ENCODE measurements at places on chromosomes 4 and X. TPM values are rescaled to one million over a fixed set of nuclear protein-coding genes. Genes with fewer than 3 reads are reported as not detected.

GRCh38 chrX:71366674-71367256 is 608 bp downstream of the TAF1 start:
- DNase-seq: peak; percentile 21
- H3K4me3 ChIP-seq: peak overlapping the region; percentile 92
- H3K4me1 ChIP-seq: peaks cover 33% of the 10 kb centered on the region
- no peaks in the 10 kb centered on the region for H3K27me3 ChIP-seq
- peaks cover 30% of the 10 kb centered on the region for H3K36me3 ChIP-seq

DNA sequence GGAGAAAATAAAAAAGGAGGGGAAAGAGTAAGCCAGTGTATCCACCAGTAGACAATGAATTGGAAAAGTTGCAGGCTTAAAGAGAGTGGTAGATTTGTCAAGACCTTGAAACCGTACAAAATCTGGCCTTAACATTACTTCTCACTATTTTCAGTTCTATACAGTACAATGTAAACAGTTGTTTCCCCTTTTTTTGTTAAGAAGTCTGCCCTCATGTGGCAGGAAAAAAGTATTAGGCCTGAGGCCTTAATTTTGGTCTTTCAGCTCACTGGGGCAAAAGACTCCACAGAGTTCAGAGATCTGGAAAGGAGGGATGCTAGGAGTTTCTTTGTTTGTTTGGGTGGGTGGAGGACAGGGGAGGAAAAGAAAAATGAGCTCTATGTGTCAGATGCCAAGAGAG is 92.8 kb upstream of the CCDC160 start:
- H3K27me3 ChIP-seq: peaks cover 9% of the 10 kb centered on the region
- no peak for DNase-seq
- H3K4me1 ChIP-seq: peaks cover 4% of the 10 kb centered on the region
- no peak overlapping the region for H3K27ac ChIP-seq
- H3K4me3 ChIP-seq: no peak overlapping the region

The OR13H1 gene
- not detected for total RNA-seq

DNA sequence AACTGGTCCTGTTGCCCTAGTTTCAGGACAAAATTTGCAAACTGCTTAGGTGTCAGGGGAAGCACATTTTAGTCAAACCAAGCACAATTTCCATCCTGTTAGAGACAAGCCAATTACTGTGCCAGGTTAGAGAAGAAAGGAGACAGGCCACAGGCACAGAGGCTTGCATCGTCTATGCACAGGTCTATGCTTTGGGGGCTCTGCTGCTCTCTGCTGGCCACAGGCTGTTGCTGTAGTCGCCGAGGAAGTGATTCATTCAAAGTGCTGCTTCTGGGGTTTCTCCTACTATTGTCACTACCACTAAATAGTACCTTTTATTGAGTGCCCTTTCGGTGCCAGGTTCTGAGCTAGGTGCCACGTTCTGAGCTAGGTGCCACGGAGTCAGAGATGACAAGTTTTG is 45.5 kb downstream of the VGLL1 start:
- H3K36me3 ChIP-seq: no peaks in the 10 kb centered on the region
- peak overlapping the region; percentile 31 for H3K4me3 ChIP-seq
- peaks cover 39% of the 10 kb centered on the region for H3K4me1 ChIP-seq
- H3K27ac ChIP-seq: peak overlapping the region; percentile 76
- peak; percentile 80 for DNase-seq
- H3K27me3 ChIP-seq: no peaks in the 10 kb centered on the region

DNA sequence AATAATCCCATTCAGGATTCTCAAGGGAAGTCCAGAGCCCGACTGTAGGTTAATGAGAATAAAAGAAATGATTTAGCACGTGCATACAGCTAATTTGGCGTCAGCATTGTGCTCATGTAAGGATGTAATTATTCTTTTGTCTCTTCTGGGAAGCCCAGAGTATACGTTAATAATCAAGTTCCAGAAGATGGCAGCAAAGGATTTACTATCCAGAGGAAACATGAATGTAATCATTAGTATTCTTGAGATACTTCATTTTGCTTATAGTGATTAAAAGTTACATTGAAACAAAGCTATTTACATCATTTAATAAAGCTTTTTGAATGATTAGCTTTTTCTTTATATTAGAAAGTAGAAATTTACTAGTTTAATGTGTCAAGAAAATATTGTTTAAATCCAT is 27.1 kb upstream of the MAP9 start:
- no peaks in the 10 kb centered on the region for H3K4me1 ChIP-seq
- H3K36me3 ChIP-seq: no peaks in the 10 kb centered on the region
- H3K27me3 ChIP-seq: peaks cover 10% of the 10 kb centered on the region
- no peak for DNase-seq
- H3K4me3 ChIP-seq: no peak overlapping the region
- no peak overlapping the region for H3K27ac ChIP-seq

- H3K4me1 ChIP-seq: peaks cover 2% of the 10 kb centered on the region
- no peak overlapping the region for H3K27ac ChIP-seq
- H3K4me3 ChIP-seq: no peak overlapping the region
- DNase-seq: no peak
- H3K36me3 ChIP-seq: peaks cover 44% of the 10 kb centered on the region
Observed at GRCh38 chrX:150621652-150622051, 53.2 kb downstream of the MTM1 start.

- no peak for DNase-seq
- H3K27me3 ChIP-seq: no peaks in the 10 kb centered on the region
- no peak overlapping the region for H3K4me3 ChIP-seq
- H3K4me1 ChIP-seq: peaks cover 39% of the 10 kb centered on the region
- no peak overlapping the region for H3K27ac ChIP-seq
Observed at GRCh38 chr4:122633211-122633610, 12.3 kb upstream of the IL21 start.

- no peak overlapping the region for H3K27ac ChIP-seq
- no peak overlapping the region for H3K4me3 ChIP-seq
- no peak for DNase-seq
Observed at GRCh38 chrX:20128670-20129069, 12.0 kb upstream of the MAP7D2 start.

DNA sequence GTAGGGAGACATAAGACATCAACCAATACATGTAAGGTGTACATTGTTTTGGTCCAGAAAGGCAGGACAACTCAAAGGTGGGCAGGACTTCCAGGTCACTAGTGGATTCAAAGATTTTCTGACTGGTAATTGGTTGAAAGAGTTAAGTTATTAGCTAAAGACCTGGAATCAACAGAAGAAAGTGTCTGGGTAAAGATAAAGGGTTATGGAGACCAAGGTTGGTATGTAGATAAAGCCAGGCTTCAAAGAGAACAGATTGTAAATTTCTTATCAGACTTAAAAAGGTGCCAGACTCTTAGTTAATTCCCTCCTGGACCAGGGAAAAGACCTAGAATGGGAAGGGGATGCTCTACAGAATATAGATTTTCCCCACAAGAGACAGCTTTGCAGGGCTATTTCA is 28.3 kb upstream of the GAB1 start:
- peaks cover 5% of the 10 kb centered on the region for H3K27me3 ChIP-seq
- H3K36me3 ChIP-seq: no peaks in the 10 kb centered on the region
- no peaks in the 10 kb centered on the region for H3K4me1 ChIP-seq
- no peak overlapping the region for H3K4me3 ChIP-seq
- no peak for DNase-seq

DNA sequence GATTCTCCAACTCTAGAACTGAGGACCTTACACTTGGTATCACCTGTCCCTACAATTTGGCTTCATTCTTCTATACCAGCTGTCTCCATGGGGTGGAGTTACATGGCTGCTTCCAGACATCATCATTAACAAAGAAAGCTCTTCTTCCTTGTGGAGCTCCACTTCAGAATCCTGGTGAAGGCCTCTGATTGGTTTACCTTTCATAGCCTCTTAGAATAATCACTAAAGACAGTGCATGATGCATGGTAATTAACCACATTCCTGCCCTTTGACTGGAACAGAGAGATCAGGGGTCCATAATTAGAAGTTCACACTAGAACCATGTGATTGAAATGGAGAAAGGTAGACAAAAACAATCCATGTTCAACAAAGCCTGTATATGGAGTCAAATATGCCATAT is 112.6 kb upstream of the ZNF827 start:
- H3K36me3 ChIP-seq: no peaks in the 10 kb centered on the region
- H3K4me3 ChIP-seq: no peak overlapping the region
- H3K27ac ChIP-seq: no peak overlapping the region

DNA sequence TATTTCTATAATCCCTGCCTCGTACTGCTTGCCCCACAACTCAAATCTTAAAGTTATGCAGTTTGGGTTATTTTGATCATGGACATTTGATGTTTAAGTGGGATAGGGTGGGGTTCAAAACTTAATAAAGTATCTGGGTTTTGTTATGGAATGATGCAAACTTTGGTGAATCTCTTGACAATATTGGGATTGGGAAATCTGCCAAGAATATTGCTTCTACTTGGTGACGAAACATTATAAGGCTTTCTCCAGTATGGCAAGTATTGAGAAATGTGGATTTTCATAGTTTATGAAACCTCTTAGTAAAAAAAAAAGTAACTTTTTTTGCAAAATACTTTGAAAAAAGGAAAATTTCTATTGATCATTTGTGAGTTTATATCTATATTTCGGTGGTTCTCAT is 130.8 kb upstream of the SFRP2 start:
- no peaks in the 10 kb centered on the region for H3K36me3 ChIP-seq
- peaks cover 6% of the 10 kb centered on the region for H3K4me1 ChIP-seq
- no peak overlapping the region for H3K27ac ChIP-seq
- H3K27me3 ChIP-seq: peaks cover 4% of the 10 kb centered on the region
- DNase-seq: no peak

DNA sequence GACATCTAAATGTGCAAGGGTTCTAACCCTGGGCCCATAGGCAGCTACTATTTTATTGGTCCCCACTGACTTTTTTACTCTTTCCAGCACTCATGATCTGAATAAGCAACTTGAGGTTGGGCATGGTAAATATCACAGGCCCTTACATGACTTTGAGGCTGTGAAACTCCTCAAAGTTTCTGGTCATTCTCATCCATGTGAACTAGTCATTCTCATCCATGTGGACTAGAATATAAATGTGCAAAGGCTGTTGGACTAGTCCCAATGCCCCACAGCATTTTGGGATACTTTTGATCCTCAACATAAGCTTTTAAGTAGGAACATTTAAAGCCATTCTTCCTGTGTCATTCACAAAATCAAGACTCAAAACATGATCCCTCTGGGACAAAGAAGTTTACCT is 290.7 kb upstream of the PPARGC1A start:
- H3K36me3 ChIP-seq: no peaks in the 10 kb centered on the region
- no peaks in the 10 kb centered on the region for H3K4me1 ChIP-seq
- no peak overlapping the region for H3K4me3 ChIP-seq
- no peak overlapping the region for H3K27ac ChIP-seq
- DNase-seq: no peak
- H3K27me3 ChIP-seq: no peaks in the 10 kb centered on the region

DNA sequence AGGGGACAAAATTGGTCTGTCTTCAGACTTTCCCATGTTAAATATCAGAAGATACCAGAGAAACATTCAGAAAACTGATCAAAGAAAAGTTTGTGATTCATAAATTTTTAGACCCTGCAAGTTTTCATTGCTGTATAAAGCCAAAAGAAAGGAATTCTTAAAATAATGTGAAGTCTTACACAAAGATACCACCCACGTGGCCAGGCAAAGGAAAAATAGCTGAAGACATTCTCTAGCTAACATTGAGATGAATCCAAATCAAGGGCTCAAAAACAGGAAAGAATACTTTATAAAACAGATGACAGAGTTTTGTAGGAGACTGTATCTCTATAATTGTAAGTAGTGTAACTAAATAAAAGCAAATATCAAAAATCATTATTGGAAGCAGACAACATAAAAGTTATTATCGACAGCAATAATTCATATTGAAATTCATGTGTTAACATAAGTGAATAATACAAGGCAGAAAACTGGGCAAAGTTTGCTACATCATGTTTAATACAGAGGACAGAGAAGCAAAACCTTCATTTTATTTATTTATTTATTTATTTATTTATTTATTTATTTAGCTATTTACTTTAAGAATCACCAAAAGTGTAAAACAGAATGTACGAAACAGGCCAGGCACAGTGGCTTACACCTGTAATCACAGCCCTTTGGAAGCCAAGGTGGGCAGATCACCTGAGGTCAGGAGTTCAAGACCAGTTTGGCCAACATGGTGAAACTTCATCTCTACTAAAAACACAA is 204.6 kb upstream of the SLIT2 start:
- H3K36me3 ChIP-seq: no peaks in the 10 kb centered on the region
- H3K27me3 ChIP-seq: no peaks in the 10 kb centered on the region
- DNase-seq: no peak
- no peak overlapping the region for H3K4me3 ChIP-seq
- no peaks in the 10 kb centered on the region for H3K4me1 ChIP-seq
- H3K27ac ChIP-seq: no peak overlapping the region

The HSFX3 gene
- total RNA-seq: not detected

GRCh38 chrX:13014111-13015096 is 30.0 kb downstream of the FAM9C start:
- H3K27ac ChIP-seq: peak overlapping the region; percentile 84
- DNase-seq: no peak
- no peaks in the 10 kb centered on the region for H3K27me3 ChIP-seq
- no peak overlapping the region for H3K4me3 ChIP-seq
- H3K4me1 ChIP-seq: peaks cover 60% of the 10 kb centered on the region
- H3K36me3 ChIP-seq: peaks cover 6% of the 10 kb centered on the region

The CDKL2 gene
- total RNA-seq: 1.4 TPM

- DNase-seq: no peak
- no peaks in the 10 kb centered on the region for H3K27me3 ChIP-seq
- H3K4me3 ChIP-seq: no peak overlapping the region
- no peaks in the 10 kb centered on the region for H3K4me1 ChIP-seq
- H3K27ac ChIP-seq: no peak overlapping the region
Observed at GRCh38 chr4:19774690-19775256, 476.9 kb upstream of the SLIT2 start.

DNA sequence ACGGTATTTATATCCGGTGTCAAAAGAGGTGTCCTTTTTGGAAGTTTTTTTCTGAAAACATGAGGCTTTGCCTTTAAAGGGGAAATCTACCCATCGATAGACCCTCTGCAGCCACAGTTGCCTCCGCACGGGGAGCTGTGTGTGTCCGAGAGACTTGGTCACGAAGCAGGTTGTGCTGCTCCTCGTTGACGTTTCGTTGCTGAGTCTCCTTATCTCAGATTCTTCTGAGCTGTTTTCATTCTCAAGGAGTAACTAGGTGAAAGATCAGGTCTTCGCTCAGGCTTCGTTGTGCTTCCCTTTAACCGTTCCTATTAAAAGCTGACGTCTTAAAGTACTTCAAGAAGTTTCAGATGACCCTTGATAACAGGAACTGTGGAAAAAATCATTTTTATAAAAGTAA is 23.8 kb downstream of the TRMT44 start:
- no peak overlapping the region for H3K27ac ChIP-seq
- no peak overlapping the region for H3K4me3 ChIP-seq
- H3K27me3 ChIP-seq: no peaks in the 10 kb centered on the region
- DNase-seq: no peak
- no peaks in the 10 kb centered on the region for H3K4me1 ChIP-seq
- peaks cover 25% of the 10 kb centered on the region for H3K36me3 ChIP-seq

- no peak overlapping the region for H3K27ac ChIP-seq
- H3K27me3 ChIP-seq: no peaks in the 10 kb centered on the region
- no peak for DNase-seq
- peaks cover 8% of the 10 kb centered on the region for H3K4me1 ChIP-seq
Observed at GRCh38 chr4:151666501-151666900, 94.3 kb downstream of the GATB start.
